Mammary epithelial cell (primary cell): ENCODE measurements at places on chromosomes 3 and 15. TPM values are rescaled to one million over a fixed set of nuclear protein-coding genes. Genes with fewer than 3 reads are reported as not detected.

The SCN11A gene
- not detected for total RNA-seq

The ANKRD28 gene
- 37.4 and 38.0 TPM in 2 replicates for total RNA-seq

The ACP3 gene
- total RNA-seq, result not detected in 2 replicates

The MITF gene
- 5.7 TPM for total RNA-seq

The P2RY14 gene
- not detected for total RNA-seq

The IGSF10 gene
- under 0.01 TPM for total RNA-seq

The MOBP gene
- total RNA-seq, result not detected in 2 replicates

The PIGZ gene
- 2.7 TPM for total RNA-seq
